Glomerular endothelial cell (primary cell): ENCODE measurements at places on chromosomes 5 and 9. TPM values are rescaled to one million over a fixed set of nuclear protein-coding genes. Genes with fewer than 3 reads are reported as not detected.

The FOXD4L4 gene
- 0.53 TPM in 1 of 2 replicates, not detected in the other for total RNA-seq

The OBP2B gene
- not detected in 2 replicates for total RNA-seq

The DRD1 gene
- total RNA-seq, result not detected in 2 replicates

GRCh38 chr5:170315154-170315553, 17.6 kb upstream of the LCP2 start:
- DNase-seq, result no peak

DNA sequence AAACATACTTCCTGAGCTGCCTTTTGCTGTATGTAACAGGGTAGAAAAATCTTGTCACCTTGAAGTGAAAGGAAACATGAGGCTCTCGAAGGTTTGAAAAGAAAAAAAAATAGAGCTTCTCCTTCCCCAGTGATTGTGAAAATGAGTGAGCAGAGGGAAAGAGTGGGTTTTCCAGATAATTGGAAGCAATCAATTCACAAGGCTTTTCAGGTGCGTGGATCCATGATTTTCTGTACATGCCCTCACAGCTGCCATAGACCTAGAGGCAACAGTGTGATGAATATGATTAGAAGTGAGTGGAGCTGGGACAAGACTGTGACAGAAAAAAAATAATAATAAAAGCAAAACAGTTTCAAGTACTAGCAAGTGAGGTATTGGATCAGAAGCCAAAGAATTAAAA, 1422.5 kb upstream of the CDH6 start:
- no peak for DNase-seq

DNA sequence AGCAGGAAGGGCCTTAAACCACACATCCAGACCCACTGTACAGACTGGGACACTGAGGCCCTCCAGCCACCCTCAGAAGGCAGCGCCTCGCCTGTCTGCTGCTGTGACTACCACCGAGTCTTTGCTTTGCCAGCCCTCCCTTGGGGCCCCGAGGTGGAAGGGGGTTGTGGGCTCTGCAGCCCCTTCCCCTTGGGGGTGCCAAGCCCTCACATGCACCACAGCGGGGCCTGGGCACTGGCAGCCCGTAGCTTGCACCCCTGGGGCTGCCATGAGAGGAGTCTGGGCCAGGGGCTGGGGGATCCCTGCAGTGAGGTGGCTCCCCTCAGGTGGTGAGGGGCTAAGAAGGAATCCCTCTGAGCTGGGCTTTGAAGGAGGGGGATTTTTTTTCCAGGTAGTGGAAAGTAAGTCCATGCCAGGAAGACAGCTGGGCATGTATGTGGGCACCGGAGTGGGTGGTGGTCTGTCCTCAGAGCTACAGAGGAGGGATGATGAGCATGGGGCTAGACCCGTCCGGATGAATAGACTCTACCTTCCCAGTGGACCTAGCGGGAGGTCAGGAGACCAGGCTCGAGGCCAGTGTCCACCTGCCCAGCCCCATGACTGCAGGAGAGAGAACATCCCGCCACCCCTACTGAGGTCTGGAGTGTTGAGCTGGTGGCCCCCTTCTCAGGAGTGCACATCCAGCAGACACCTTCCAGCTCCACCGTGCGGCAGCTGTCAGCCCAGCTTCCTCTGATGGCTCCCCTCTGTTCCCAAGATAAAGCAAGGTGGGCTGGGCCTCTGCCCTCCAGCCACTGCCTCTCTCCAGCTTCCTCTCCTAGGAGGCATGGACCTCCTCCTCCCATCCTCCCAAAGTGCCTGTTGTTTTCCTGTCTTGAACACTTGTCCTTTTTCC, 15.9 kb downstream of the FLT4 start:
- no peak for DNase-seq

DNA sequence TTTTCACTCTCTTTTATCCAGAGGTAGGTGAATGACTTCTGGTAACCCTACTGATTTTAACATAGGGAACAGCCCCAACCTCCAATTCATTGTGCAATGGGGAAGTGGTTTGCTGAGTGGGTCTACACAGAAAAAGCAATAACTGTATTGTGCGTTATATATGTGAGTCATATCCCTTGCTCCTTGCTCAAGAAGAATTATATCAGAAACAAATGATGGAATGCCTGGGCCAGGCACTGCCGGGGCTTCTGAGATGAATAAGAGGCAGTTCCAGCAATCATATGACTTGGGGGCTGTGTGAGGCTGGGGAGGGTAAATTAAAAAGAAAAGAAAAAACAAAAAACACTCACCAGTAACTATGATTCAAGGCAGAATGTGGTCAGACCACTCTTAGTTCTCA, 79.2 kb upstream of the ABCA1 start:
- no peak for DNase-seq

GRCh38 chr9:6680797-6681146, 35.2 kb upstream of the GLDC start:
- no peak for DNase-seq

DNA sequence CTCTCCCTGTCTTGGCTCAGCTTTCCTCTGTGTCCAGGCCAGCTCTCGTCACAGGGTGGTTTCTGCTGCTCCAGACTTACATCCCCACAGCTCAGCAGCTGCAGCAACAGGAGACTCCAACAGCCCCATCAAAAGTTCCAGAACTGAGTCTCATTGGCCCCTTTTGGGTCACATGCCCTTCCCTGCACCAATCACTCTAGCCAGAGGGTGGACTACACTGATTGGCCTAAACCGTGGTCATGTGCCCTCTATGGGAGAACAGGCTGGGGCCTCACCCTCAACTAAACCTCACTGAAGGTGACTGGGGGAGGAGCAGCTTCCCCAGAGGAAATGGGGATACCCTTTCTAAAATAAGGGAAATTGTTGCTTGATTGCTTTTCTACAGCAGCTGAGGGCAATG, 44.4 kb upstream of the CPLX2 start:
- no peak for DNase-seq

DNA sequence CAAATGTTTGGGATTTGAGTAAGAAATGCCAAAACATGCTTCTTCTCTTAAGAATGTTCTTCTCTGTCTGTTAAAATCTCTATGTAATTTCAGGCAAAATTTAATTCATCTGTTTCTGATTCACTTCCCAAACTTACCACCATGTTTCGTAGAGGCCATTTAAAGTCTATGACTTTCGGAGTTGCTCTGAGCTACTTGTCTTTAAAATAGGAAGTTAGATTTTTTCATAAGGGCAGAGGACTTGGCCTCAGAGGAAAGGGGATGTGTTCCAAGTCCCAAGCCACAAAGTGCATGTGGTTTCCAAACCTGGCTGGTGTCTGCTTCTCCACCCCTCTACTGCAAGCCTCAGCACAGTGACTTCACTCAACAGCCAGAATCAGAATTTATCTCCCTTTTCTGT, 111.3 kb upstream of the ADRA1B start:
- DNase-seq, result no peak

DNA sequence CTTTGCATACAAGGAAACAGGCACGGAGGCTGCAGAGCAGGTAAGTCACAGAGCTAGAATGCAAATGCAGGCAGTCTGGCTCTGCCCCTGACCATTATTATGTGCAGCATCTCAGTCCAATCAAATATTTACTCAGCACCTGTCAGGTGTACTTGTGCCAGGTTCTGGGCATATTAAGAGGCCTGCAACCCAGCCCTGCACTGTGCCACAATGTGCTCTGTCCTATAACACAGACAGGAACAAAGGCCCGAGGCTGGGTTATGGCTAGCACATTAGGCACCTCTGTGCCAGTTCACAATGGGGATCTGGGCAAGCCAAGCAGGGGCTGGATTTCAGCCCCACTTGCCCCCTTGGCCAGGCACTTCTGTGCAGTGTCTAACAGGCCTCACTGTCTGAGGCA, 14.0 kb downstream of the ARL15 start:
- no peak for DNase-seq

GRCh38 chr5:179323026-179323870, 22.0 kb downstream of the ADAMTS2 start:
- DNase-seq, result no peak

DNA sequence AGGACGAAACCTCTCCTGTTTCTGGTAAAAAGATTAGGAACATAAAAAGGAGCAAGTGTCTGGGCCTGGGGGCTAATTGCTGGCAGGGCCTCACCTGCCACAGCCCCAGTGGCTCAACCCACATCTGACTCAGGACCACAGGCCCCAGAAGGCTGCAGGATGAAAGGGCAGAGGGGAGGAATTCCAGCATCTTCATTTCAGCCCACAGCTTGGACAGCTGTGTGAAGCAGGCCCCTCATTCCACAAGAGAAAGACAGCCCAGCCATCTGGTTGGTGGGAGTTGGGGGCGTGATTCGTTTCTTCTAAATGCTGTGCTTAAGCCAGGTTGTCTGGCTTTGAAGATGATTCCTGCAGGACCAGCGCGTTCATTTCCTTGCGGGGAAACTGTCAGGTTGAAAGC, 29.1 kb downstream of the NKX2-5 start:
- no peak for DNase-seq

GRCh38 chr9:94824411-94824810, 97.9 kb downstream of the AOPEP start:
- DNase-seq, result no peak

GRCh38 chr9:135948446-135948845, 12.7 kb downstream of the UBAC1 start:
- no peak for DNase-seq
